Hippocampal formation (tissue), 2 donors: ENCODE measurements at places on chromosomes 3 and 15.

- DNase-seq: no peak
These were observed 460.3 kb upstream of the ZNF717 start for GRCh38 chr3:76245622-76246021.

GRCh38 chr15:64455961-64456371, 4.4 kb upstream of the ZNF609 start:
- DNase-seq: no peak

GRCh38 chr3:42025370-42026138, 63.7 kb upstream of the ULK4 start:
- DNase-seq: peak; percentile 84

DNA sequence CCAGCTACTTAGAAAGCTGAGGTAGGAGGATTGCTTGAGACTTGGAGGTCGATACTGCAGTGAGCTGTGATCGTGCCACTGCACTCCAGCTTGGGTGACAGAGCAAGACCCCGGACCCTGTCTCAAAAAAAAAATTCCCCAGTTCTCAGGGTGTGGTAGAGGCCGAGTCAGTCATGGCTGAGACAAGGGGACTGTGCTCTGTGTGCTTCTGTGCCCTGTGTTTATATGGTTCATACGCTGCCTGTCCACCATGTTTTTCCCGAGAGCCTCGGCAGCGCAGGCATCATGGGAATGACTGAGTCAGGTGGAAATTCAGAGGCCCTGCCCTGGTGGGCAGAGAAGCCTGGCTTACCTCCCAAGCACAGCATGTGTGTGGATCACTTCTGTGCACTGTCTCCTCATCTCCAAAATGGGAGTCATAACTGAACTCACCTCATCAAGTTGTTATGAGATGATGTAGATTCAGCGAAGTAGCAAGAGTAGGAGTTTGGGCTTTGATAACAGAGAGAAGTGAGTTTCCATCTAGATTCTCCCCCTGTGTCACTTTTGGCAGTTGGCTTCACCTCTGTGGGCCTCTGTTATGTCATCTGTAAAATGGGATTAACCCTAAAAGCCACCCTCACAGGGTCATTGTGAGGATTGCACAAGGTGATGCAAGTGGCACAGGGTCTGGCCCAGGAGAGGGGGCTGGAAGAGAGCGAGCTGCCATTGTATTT, 56.9 kb downstream of the FLNB start:
- no peak for DNase-seq

DNA sequence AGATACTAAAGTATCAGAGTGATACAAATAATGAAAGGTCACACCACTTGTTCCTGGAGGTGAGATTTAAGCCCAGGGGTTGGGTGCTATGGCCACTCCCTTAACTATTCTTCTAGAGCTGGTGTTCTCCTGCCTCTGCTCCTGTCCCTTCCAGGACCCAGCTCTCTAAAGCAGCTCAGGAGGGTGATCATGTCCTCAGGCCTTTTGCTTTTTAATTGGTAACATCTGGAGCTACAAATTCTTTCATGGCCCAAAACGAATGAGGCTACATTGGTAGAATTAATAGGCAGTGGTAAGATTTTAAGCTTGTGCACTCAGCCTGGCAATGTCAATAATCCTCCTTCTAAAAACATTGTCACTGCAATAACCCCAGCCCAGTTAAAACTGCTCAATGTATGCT, 38.2 kb upstream of the CNOT10 start:
- DNase-seq: no peak

- DNase-seq: no peak
These were observed 61.1 kb downstream of the FNDC3B start for GRCh38 chr3:172100482-172100881.

DNA sequence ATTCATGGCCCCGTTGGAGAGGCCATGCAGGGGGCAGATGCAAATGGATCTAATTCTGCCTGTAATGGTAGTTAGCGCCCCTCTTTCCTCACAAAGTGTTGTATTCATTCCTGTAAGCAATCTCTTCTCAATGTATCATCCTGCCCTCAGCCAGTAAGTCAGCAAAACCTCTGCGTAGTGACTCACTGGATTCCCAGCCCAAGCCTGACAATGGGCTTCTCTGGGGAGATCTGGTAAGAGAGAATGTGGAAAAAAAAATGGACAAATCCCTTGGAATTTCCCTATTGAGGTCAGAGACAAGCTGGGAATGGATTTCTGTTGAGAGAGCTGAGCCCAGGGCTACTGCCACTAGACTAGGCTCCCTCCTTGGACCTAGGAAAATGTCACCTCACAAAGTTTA, 25.4 kb downstream of the ADPGK start:
- DNase-seq: no peak

DNA sequence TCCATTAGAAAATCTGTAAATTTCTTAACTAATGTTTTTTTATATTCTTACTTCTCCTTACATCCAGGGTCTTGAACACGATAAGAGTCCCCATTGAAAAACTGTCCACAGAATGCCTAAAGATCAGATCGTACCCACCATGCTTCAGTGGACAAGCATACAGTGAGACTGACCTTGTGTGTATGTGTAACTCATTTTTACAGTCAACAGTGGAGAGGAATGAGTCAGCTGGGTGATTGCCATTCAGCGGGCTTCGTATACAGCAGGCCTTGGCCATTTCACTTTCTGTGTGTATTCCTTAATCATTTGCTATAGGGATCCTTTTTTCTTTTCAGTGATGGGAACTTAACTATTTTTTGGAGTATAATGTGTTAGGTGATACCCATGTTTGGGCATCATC, 10.6 kb downstream of the PARP14 start:
- DNase-seq: no peak

DNA sequence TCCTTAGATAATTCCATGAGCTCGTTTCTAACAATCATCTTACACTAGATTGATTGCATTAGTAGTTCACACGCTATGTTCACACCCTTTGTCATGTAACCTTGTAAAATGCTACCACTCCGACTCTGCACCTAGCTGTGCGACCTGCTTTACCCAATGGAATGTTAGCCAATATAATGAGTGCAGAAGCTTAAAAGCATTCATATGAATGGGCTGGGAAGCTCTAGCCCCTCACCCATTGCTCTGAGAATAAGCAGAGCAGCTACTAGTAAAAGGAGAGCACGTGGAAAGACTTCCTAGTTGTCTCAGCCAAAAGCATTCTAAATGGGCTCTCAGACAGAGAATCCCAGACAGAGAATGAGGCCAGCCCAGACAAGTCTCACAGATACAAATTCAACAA, 410.6 kb upstream of the UBE2E2 start:
- no peak for DNase-seq

DNA sequence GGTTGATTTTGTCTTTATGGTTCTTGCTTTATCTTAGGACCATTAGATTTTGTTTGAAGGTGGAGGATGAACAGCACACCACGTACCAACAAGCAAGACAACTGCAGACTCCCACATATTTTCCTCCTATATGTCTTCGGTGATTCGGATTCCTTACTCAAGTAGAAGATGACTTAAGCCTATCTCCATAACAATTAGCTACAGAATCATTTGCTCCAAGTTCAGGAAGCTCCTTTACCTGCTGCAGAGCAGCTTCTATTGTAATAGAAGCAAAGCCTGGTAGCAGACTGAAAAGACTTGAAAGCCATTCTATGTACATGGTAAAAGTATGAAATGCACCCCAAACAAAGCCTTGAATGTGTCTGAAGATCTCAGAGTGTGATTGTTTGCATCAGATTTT, 229.0 kb downstream of the SOX2 start:
- no peak for DNase-seq

- DNase-seq: no peak
These were observed 957.2 kb downstream of the TUSC7 start for GRCh38 chr3:117666812-117667211.

GRCh38 chr15:50907601-50908208, 778 bp upstream of the AP4E1 start:
- DNase-seq: no peak

GRCh38 chr3:83317605-83318004, 1556.2 kb upstream of the GBE1 start:
- no peak for DNase-seq

DNA sequence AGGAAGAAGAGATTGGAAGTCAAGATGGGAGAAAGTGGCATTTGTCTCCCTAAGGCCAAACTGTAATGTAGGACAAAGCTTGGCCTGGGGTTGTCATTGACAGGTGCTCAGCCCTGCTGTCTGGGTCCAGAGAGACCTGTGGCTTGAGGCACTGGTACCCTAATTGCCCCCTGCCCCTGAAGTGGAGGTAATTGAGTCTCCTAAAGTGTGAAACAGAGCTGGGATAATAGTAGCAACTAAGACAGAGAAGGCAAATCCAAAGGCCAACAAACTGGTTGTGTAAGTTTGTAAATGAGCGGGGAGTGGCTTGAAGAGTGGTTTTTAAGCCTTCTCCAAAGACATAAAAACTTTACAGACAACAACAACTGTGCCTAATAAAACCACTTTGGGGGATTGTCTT, 264.2 kb upstream of the ROPN1 start:
- no peak for DNase-seq

DNA sequence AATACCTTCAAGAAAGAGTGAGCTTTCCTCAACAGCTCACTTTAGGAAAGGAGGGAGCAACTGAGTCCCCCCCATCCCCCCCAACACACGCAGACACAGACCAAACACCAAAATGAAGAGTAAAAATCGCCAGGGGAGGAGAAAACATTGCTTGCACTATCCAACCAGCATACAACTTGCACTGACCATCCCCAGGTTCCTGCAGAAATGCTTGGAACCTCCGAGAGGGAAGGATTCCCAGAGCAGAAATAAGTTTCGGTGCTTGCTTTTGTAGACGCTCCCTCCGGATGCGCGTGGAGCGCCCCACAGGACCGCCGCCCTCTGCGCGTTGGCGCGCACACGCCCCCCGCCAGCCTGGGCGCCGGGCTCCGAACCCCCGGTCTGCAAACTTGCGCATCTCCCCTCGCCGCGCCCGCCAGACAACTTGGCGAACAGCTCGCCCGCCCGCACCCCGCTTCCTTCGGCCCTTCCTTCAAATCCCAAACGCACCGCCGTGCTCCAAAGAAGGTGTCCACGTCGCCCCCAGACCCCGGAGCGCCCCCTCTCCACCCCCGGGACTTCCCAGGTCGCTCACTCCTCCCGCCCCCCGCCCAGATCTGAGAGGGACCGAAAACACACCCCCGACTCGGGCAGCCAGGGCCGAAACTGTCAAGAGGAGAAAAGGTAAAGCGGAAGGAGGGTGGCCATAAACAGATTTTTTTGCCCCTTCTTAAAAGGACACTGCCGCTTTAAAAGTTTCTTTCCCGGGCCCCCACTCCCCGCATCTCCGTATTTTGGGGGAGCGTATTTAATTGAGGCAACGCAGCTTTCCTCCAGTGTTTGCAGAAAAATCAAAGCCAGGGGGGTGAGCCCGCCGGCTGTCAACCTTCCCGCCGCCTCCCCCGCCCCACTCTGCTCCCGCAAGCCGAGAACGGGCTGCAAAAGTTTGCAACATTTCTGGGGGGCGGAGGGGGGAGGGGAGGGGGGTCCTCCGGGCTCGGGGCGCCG, 859 bp downstream of the RORA start:
- DNase-seq: no peak
